SHP77 (cell line): ENCODE measurements at places on chromosomes 5 and 9.

- DNase-seq = no peak
These were observed 26.3 kb upstream of the CRHBP start for GRCh38 chr5:76926329-76927105.

- DNase-seq = no peak
These were observed 5.1 kb downstream of the GRK6 start for GRCh38 chr5:177431317-177432142.

GRCh38 chr5:10467281-10468198 lies 25.9 kb downstream of the ROPN1L start:
- DNase-seq = no peak

GRCh38 chr5:95406426-95407090 lies 15.4 kb downstream of the FAM81B start:
- no peak for DNase-seq

DNA sequence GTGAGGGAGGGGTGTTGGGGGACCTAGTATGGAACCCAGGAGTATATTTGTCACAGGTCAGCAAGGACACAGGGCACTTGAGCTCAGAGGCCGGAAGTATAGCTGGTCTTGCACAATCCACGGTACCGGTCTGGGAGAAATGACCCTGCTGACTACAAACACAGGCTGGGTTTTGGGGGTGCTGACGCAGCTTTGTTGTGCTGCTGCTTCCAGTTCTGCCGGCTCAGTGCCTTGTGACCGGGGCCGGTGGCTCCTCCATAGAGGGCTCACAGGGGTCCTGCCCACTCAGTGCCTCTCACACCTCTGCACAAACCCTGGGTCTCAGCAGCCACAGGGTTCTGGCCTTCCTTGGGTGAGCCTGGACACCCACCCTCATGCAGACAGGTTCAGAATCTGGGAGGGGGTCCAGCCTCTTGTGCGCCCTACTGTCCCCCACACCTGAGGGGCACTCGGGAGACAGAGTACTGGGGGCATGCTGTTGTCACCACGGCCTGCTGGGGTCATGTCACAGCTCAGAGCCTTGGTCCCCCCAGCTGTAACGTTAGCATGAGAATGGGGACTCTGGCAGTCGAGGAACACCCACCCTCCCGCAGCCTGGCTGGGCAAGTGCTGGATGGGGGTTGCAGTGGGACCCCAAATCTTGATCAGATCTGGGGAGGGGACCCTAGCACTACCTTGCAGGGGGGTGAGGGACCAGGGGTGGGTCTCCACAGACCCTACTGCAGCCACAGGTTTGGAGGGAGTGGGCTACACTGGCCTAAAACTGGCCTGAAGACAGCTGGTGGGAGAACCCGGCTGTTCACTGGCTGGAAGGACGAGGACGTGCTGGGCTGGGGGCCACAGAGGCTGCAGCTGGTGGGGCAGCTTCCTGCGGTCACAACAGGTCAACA lies 17.7 kb downstream of the NINJ1 start:
- DNase-seq = no peak

DNA sequence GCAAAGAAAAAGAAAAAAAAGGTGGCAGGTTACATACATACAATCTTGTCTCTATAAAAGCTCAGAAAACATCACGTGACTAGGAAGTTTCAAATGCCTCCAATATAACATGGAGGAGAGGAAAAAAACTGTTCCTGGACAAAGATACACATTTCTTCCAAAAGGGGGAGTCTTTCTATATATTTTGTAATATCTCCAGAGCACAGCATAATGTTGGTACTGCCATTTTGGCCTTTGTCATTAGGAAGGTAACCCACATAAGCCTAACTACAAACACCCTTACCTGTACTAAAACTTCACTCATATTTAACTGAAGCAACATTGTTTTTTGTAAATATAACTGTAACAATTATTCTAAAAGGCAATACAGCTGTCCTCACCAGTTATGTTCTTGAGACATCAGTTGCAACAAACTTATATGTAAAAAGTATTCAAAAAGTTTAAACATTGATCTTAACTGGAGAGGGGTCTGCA lies 1.2 kb upstream of the BTF3 start:
- peak; percentile 79 for DNase-seq

DNA sequence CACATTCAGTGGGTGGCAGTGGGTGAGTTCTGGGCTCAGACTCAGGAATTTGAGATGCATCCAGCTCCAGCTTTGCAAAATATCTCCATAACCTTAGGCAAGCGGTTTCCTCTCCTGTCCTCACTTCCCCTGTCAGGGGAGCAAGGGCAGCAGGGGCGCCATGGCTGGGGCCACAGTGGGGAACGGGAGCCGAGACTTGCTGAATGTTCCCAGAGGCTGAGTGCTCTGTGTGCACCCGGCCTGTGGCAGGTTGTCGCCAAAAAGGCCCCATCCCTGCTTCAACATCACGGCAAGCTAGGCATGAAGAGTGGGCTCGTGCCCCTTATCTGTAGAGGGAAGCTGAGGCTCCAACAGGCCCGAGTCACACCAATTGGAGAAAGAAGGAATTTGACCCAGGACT lies 268.8 kb downstream of the NSG2 start:
- no peak for DNase-seq

DNA sequence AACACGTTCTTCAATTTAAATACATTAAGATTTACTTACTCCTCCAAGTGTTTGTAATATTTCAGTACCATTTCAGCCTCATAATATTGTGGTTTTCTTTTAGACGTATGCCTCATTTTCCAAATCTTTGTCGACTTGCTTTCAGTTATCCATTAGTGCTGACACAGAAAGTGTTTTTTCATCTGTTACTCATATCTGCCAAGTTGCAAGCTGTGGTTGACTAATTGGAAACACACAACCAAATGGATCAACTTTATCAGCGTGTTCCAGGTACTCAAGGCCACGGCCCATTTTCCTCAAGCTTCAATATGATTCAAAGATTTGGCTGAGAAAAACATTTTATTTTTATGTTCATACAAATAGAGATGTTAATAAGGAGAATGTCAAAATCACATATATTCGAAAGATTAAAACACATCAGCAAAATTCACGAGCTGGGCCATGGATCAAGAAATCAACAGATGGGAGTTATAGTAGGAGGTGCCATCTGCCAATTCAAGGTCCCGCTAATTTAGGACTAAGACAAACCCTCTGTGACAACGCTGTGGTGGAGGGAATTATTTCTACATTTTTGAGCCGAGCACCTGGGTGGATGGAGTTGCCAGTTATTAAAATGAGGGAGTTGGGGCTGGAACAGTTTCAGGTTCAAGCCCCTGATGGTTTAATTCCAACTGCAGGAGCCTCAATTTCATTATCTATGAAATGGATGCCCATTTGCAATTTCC lies 27.2 kb upstream of the CCNJL start:
- DNase-seq = no peak

GRCh38 chr5:39264528-39264927 lies 45.2 kb upstream of the FYB1 start:
- DNase-seq = no peak

DNA sequence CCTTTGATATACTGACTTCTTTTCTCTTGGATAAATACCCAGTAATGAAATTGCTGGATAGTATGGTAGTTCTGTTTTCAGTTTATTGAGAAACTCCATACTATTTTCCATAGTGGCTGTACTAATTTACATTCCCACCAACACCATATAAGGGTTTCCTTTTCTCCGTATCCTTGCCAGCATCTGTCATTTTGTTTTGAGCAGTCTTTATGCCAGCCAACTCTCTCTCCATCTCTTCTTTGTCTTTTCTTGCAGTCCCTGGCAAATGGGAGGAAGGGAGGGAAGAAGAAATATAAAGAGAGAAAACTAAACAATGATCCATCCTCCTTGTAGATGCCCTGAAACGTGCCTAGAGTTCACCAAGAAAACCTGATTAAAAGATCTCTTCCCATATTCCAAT lies 9.6 kb upstream of the VLDLR start:
- no peak for DNase-seq

DNA sequence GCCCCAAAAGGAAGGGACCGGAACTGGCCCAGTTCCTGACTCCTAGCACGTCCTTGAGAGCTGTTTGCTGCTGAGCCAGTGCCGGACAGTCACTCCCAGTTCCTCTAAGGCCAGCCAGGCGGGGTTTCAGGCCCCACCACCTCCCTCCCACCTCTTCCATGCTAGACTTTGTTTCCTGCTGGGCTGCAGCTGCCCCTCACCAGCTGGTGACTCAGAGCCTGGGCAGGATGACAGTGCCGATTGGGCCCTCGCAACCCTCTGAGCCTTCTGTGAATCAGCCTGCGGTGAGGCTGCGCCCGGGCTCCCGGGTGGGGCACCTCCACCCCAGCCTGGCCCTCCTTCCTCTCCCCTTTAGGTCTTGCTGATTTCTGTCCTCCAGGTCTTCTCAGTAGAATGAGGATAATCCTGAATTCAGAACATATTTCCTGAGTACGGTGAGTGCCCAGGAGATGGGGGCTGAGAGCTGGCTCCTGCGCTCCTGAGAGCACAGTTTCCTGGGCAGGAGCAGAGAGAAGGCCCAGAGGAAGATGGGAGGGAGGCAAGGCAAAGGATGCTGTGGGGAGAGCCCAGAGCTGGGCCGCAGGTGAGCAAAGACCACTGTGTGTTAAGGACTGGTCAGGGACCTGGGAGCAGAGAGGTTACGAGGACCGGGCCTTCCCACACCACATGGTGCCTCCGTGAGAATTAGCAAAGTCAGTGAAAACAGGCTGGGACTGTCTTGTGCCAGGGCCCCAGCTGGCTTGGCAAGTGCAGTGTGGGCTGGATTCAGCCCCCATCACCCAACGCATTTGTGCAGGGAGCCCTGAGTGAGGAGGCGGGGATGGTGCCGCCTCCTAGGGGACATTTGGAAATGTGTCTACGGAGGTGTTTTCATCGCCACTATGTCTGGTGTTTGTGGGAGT lies 32.9 kb upstream of the STXBP1 start:
- DNase-seq = peak; percentile 84

DNA sequence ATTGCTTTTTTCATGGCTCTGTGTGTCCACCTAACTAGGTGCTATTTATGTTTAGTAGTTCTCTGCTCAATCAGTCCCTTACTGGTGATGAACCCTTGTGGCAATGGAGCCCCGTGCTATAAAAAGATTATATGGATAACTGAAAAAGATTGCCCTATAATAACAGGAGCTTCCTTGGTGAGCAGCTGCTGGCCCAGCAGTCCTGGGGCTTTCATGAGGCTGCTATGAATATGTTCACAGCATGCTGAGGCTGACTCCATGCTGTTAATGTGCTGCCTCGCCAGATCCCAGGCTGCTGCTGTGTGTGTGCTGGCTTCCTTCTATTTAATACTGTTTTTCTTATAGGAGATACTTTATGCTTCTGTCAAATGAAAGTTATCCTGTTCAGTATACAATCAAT lies 357.5 kb downstream of the TAF11L14 start:
- peak; percentile 16 for DNase-seq

GRCh38 chr9:10488937-10489336 lies 123.9 kb downstream of the PTPRD start:
- DNase-seq = no peak

GRCh38 chr5:61177070-61177469 lies 14.8 kb upstream of the SMIM15 start:
- no peak for DNase-seq

GRCh38 chr5:8366266-8366665 lies 497.3 kb downstream of the MTRR start:
- DNase-seq = no peak
